Esophagus muscularis mucosa (tissue), 4 donors: ENCODE measurements at places on chromosomes 12 and 14.

DNA sequence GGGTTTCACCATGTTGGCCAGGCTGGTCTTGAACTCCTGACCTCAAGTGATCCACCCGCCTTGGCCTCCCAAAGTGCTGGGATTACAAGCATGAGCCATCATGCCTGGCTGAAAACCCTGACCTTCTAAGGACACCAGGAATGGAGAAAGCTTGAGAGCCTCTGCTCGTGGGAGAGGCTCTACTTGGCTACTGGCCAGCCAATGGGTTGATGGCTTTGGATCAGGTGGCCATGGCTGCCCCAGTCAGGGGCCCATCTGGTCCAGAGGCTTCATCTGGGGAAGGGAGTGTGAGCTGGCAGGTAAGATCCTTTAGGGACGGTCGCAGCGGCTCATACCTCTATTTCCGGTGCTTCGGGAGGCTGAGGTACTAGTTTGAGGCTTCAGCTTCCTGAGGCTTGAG is 42.5 kb upstream of the PPP1CC start:
- H3K4me3 ChIP-seq = no peak overlapping the region
- H3K27me3 ChIP-seq = no peaks in the 10 kb centered on the region
- H3K36me3 ChIP-seq = no peaks in the 10 kb centered on the region
- peaks cover 5% of the 10 kb centered on the region for H3K4me1 ChIP-seq
- DNase-seq = no peak
- no peak overlapping the region for H3K27ac ChIP-seq

GRCh38 chr12:83896416-83896815 is 1016.2 kb downstream of the SLC6A15 start:
- DNase-seq = no peak
- no peak overlapping the region for H3K4me3 ChIP-seq
- H3K36me3 ChIP-seq = no peaks in the 10 kb centered on the region
- H3K27ac ChIP-seq = no peak overlapping the region
- no peaks in the 10 kb centered on the region for H3K27me3 ChIP-seq

GRCh38 chr14:85686908-85687307 is 157.0 kb downstream of the FLRT2 start:
- no peak overlapping the region for H3K4me3 ChIP-seq
- H3K36me3 ChIP-seq = no peaks in the 10 kb centered on the region
- no peak overlapping the region for H3K27ac ChIP-seq
- H3K4me1 ChIP-seq = no peaks in the 10 kb centered on the region
- DNase-seq = no peak
- H3K27me3 ChIP-seq = no peaks in the 10 kb centered on the region

DNA sequence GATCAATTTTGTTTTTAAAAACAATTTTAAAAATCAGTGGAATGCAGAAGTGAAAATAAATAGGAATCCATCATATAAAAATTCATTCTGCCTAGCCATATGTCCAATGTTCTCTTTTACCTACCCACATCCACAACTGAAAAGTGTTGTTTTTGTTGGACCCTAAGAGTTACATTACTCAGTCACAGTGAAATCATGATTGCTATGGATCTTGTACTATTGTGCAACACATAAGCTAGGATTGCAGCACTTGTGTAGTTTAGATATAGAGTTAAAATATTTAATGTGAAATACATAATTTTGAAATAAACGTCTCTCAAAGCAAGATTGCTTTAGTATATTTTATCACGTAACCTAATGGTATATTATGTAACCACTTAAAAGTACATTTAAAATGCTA is 213.3 kb upstream of the CLEC14A start:
- DNase-seq = no peak
- no peak overlapping the region for H3K27ac ChIP-seq
- H3K4me3 ChIP-seq = no peak overlapping the region
- H3K36me3 ChIP-seq = no peaks in the 10 kb centered on the region
- no peaks in the 10 kb centered on the region for H3K27me3 ChIP-seq
